ENCODE measurements at places on chromosomes 6 and 20.

- DNase-seq: no peak
These were observed 47.4 kb downstream of the LGSN start for GRCh38 chr6:63272397-63272796.

GRCh38 chr6:22632581-22633145, 63.3 kb downstream of the HDGFL1 start:
- DNase-seq: no peak

DNA sequence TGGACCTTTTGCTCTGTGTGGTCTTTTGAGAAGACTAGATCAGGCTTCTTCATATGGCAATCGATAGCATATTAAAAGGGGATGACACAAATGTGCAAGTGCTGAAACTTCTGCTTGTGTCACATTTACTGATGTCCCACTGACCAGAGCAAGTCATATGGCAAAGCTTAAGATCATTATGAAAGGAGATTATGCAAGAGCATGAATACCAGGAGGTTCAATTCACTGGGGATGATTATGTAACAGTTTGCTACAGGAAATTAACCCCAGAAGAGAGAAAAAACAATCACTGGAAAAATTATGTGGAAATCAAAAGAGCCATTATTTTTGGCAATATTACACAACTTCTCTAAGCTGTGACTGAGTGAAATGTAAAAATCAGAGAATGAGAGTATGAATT, 13.7 kb upstream of the PRDM13 start:
- no peak for DNase-seq

GRCh38 chr6:13397359-13398068, 69.2 kb upstream of the TBC1D7 start:
- DNase-seq: no peak
